ENCODE measurements at places on chromosomes 11 and 22. TPM values are rescaled to one million over a fixed set of nuclear protein-coding genes. Genes with fewer than 3 reads are reported as not detected.

Gene AAMDC
- total RNA-seq = 24.7 TPM

DNA sequence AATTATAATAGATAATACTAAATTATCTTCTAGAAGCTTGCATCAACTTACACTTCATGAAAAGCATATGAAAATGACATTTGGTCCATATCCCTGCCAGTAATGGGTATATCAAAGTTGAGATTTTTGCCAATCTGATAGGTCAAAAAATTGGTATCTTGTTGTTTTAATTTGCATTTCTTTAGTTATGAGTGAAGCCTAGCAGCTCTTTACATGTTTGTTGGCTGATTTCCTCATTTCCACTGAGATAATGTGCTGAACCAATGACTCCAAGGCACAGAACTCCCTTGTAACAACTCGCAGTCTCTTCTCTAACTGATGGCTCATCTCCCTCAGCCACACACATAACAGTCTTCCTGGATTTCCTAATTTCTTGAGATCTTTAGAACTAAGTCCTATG is 175.3 kb upstream of the SESN3 start:
- no peak for DNase-seq

DNA sequence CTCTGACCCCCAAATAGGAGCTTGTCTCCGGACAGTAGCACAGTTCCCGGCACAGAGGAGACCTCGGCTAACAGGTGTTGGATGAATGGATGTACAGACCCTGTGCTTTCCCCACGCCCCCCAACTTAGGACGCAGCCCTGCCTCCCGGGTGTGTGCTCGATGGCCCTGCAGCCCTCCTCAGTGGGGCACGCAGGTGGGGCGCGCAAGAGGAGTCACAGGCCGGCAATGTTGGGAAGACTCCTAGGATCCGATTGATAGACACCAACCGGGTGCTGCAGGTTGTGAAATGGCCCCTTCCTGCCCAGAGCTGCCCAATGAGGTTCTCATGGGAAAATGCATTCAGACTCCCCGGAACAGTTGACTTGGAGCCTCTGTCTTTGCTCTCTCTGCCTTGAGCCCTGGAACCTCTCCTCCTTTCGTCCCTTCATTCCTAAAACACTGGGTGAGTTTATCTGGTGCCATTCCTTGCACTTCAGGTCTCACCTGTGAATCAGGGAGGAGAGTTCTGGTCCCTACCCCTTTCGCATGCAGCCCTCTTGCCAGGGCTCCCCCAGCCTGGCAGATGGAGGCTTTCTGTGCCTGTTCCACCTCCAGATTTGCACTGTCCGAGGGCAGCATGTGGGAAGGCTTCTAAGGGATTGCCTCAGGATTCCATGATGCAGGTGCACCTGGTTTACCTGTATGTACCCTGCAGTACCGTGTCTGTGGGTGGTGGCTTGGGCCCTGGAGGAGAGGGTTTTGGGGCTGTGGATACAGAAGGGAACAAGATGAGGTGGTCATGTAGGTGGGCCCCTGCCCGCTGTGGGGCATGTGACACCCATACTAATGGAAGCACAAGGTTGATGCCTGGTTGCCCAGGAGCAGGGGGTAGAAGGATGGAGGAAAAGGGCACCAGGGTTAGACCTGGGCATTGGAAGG is 1.2 kb downstream of the MICALL1 start:
- no peak for DNase-seq

GRCh38 chr22:35538801-35539321 is 1.8 kb upstream of the RASD2 start:
- peak; percentile 63 for DNase-seq

Gene LRP5
- total RNA-seq = 72.3 TPM

Gene KCNJ5
- 0.05 TPM for total RNA-seq

Gene SCGB1C1
- not detected for total RNA-seq

Gene POU2AF2
- not detected for total RNA-seq

DNA sequence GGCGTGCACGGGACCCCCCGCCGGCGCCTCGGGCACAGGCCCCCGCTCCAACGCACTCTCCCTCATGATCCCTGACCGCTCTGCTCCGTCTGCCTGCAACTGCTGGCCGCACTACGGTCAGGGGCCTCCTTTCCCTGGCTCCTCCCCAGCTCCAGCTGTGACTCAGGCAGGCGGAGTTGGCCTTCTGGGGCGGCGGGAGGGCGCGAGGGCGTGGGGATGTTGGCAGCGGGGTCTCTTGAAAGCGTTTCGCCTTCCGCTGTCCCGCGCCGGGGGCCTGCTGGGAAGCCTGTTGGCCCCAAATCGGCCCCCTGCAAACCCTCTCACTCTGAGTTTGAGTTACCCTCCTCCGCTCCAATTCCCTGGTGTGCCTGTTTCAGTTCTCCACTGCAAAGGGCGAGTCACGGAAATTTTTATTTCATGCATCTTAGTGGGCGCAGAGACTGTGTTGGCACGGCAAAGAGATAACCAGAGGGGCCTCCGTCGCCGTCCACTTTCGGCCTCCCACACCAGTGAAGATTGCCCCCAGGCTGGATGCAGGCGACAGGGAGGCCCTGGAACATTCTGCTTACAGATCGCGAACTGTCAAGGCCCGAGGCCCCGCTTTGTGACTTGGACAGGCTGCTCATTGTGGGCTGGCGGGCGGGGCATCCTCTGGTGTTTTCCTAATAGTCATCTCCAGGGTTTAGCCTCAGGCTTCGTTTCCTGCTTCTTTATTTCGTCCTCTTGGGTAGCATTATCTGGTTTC is at the start of gene CAVIN3:
Gene CAVIN3, minus strand, starts transcription at position 91 of the 745 bp plus-strand sequence. Its CDS starts 25 bp downstream, at position 66.
- peak; percentile 56 for DNase-seq
